ENCODE measurements at places on chromosomes 12 and 14. TPM values are rescaled to one million over a fixed set of nuclear protein-coding genes. Genes with fewer than 3 reads are reported as not detected.

DNA sequence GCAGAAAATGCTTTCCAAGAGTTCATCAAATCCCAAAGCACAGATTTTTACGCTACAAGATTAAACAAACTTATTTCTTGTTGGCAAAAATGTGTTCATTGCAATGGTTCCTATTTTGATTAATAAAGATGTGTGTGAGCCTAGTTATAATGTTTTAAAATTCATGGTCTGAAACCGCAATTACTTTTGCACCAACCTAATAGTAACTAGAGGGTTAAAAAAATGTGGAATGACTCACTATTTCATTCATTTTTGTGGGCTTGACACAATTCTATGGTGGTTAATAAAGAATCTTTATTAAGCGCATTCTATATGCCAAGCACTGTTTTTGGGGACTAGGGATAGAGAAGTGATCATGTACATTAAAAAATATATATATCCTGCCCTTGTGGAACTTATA lies 38.6 kb upstream of the METAP2 start:
- ATAC-seq: no peak

- no peak for ATAC-seq
Observed at GRCh38 chr12:32512910-32513309, 113.6 kb downstream of the FGD4 start.

DNA sequence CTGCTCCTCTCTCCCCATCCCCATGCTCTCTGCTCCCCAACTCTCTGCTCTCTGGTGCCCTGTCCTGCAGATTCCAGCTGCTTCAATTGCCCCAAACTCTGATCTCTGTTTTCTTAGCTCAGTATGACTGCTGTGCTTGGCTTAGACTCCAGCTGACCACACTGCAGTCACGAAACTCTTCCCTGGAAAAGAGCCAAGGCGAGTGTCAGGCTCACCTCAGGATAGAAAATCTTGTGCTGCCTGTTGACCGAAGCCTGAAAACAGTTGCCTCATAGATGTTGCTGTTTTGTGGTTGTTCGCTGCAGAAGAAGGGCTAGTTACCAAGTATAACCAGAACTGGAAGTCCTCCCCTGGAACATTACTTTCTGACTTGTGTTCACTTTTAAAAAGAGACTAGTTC lies 6.7 kb upstream of the STON2 start:
- peak; percentile 55 for ATAC-seq

Gene PTPRB
- 40.3 TPM for total RNA-seq

- ATAC-seq: no peak
Observed at GRCh38 chr12:103821773-103822172, 19.3 kb downstream of the NT5DC3 start.

Gene CLEC4D
- total RNA-seq: not detected

Gene KCNC2
- 0.12 TPM for total RNA-seq

GRCh38 chr12:30537228-30537627 lies 158.4 kb downstream of the IPO8 start:
- ATAC-seq: no peak

Gene GLS2
- 1.9 TPM for total RNA-seq

Gene IL23A
- not detected for total RNA-seq

- ATAC-seq: no peak
Observed at GRCh38 chr12:118455327-118455726, 79.0 kb downstream of the SUDS3 start.

- no peak for ATAC-seq
Observed at GRCh38 chr12:99223579-99223978, 424.0 kb upstream of the GARIN6 start.

DNA sequence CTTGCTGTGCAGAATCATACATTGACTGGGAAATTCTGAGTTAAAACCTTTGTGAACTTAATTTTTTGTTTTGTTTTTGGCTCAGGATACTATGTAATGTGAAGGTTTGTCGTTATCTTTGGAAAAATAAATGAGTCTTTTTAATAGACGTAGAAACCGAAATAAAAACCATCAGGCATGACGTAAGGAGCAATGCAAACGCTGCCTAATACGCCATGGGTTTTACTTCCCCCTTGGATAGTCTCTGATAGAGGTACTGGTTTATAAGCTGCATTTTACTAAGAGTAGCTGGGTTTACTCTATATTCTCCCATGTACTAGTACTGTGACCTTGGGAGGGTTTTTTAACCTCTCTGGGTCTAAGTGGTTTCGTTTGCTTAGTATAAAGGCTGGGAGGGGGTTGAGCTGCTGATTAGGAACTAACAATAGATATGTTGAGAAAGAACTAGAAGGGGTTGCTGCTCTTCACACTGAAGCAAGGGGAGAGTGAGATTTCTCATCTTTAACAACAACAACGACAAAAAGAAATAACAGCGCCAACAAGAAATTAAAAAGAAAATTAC lies 66.8 kb upstream of the SLCO1C1 start:
- no peak for ATAC-seq

Gene OR10G3
- not detected for total RNA-seq

Gene CIROP
- total RNA-seq: not detected

Gene SLC25A47
- not detected for total RNA-seq

GRCh38 chr12:53750812-53751335 lies 905 bp downstream of the CISTR start:
- ATAC-seq: peak; percentile 8

Gene NINJ2
- total RNA-seq: 9.0 TPM

Gene IL22
- total RNA-seq: not detected

DNA sequence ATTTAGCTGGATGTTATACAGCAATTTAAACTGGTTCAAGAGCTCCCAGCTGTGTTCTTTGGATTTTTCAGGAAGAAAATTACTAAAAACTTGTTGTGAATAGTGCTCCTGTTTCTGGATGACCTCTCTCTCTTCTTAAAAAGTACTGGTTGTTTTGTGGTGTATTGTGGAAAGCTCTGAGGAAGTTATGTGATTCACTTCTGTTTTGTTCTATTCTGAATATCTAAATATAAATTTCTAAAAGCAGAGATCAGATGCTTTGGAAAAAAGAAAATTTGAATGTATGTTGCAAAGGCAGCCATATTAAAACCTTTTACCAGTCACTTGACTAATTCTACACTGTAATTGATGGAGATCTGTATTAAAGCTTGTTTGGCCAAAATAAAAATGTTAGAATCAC lies 3.4 kb upstream of the C3AR1 start:
- ATAC-seq: no peak

DNA sequence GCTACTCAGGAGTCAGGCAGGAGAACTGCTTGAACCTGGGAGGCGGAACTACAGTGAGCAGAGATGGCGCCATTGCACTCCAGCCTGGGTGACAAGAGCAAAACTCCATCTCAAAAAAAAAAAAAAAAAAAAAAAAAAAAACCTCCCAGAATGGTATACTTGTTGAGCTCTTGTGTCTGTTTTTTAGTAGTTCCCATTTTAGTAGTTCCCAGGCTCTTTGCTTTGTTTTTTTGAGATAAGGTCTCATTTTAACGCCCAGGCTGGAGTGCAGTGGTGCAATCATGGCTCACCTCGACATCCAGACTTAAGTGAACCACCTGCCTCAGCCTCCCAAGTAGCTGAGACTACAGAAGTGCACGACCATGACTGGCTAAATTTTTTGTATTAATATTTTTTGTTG lies 13.4 kb downstream of the ATXN2 start:
- ATAC-seq: no peak

- ATAC-seq: no peak
Observed at GRCh38 chr14:91708795-91709194, 23.1 kb downstream of the CATSPERB start.

GRCh38 chr14:50812856-50813543 lies 18.0 kb downstream of the NIN start:
- ATAC-seq: no peak

DNA sequence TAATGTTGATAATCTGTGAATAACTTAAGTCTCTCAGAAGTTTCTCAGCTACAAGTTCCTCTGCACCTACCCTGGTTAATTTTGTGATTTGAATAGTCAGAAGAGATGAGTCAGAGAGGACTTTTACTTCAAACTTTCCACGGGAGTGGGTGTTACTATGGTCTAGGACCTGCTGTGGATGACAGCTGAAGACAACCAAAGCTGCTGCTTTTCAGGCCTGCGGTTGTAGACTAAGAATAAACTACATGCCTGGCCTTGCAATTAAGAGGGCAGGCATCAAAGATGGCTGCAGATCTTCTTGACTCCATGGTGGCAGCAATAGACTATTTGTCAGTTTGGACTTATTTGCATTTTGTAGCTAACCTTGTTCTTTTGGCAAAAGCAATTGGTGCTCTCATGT lies 227.1 kb upstream of the KRR1 start:
- no peak for ATAC-seq

GRCh38 chr12:2225696-2226095 lies 172.9 kb downstream of the CACNA1C start:
- no peak for ATAC-seq
